ENCODE measurements at places on chromosomes 5 and 9. TPM values are rescaled to one million over a fixed set of nuclear protein-coding genes. Genes with fewer than 3 reads are reported as not detected.

GRCh38 chr9:69582018-69582417 lies 90.2 kb downstream of the APBA1 start:
- no peaks in the 10 kb centered on the region for H3K36me3 ChIP-seq
- no peak overlapping the region for H3K27ac ChIP-seq
- peaks cover 11% of the 10 kb centered on the region for H3K4me1 ChIP-seq

DNA sequence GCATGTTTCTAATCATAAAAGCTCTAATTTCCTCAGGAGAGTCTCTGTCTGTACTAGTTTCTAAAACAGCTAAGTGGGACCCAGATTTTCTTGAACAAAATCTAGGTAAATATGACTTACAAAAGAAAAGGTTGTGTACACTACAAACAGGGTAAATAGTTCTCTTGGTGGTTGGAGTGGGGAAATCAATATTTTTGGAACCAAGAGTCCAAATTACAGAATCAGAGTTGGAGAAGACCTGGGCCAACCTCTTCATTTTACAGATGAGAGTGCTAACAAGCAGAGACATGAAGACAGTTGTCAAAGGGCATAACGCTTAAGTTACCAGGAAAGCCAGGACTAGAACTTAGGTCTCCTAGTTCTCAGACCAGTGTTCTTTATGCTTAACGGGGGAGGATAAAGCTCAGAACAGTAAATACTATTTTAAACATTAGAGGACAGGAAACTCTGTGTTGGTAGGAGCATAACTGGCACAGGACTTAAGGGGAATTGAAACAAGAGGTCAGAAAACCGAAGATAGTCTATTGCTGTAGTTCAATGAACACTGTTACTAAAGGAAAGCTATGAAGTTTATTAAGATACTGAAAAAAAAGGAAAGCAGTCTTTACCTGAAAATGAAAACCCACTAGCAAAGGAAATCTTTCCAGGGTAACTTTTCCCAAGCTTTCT lies 9.3 kb upstream of the GOLGA1 start:
- no peak overlapping the region for H3K4me3 ChIP-seq
- H3K27me3 ChIP-seq, result no peaks in the 10 kb centered on the region
- H3K27ac ChIP-seq, result no peak overlapping the region
- DNase-seq, result no peak

- no peak overlapping the region for H3K4me3 ChIP-seq
- H3K27me3 ChIP-seq, result no peaks in the 10 kb centered on the region
- no peaks in the 10 kb centered on the region for H3K4me1 ChIP-seq
- no peak overlapping the region for H3K27ac ChIP-seq
Observed at GRCh38 chr9:114038724-114039313, 39.3 kb downstream of the AMBP start.

Gene CCDC107
- 7.9 TPM for total RNA-seq

- no peaks in the 10 kb centered on the region for H3K4me1 ChIP-seq
- no peaks in the 10 kb centered on the region for H3K36me3 ChIP-seq
- H3K27ac ChIP-seq, result no peak overlapping the region
- no peaks in the 10 kb centered on the region for H3K27me3 ChIP-seq
Observed at GRCh38 chr9:119441338-119441737, 72.1 kb upstream of the BRINP1 start.

Data from SJSA1 (cell line).